ENCODE measurements at places on chromosomes 2 and 18.

DNA sequence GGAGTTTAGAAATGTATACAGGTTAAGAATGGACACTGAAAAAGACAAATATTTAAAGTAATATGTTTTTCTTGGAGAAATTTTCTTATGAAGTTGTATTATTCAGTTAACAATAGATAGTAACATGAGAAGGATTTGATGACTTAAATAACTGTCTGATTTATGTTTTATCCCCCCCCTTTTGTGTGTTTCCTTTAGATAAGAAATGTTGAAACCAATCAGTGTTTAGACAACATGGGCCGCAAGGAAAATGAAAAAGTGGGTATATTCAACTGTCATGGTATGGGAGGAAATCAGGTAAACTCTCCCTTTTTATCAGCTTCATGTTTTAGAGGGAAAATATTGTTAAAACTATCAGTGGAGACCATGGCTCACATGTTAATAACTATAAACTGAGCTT lies 289.7 kb upstream of the KCNJ3 start:
- DNase-seq, result no peak

GRCh38 chr2:149122516-149122915 lies 84.0 kb downstream of the LYPD6B start:
- peak; percentile 46 for DNase-seq

GRCh38 chr2:147364597-147364996 lies 480.2 kb upstream of the ACVR2A start:
- no peak for DNase-seq

DNA sequence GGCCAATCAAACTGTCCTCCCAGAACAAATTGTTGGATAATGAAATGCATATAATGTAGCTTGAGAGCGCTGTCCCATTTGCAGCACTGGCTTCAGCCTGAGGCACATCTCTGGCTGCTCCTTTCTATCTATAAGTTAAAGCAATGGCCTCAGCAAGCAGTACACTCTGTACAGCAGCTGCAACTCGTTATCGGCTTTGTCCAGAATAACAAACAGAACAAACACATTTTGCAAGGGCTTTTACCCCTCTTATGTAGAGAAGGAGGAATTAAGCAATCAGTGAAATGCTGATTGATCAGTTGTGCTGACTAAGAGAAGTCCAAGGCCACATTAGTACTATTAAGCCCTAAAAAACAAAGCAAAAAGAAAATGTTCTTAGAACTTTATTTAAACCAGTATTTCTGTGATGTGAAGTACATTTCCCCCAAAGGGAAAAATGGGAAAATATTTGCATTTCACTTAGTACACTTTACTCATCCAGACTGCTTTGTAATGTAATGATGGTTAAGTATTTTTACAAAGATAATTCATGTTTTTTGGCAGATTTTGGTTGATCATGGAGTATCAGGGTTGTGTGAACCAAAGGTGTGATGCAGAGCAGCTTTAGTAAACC lies 15.0 kb upstream of the CPS1 start:
- no peak for DNase-seq

DNA sequence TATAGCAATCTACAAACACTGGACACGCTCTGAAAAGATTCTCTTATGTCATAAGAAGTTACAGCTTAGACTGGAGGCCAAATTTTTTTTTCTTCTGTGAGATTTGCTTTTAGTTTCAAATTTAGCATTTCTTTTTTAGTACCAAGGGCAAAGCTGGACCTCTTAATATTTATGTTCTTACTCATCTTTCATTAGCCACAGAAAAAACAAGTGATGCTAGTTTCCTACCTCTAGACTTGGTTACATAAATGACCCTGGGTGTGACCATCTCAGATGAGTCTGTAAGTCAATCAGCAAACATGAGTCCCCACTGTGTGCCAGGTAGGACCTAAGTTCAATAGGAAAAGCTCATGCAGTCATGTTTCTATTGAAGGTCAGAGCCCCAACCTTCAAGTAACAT lies 94.4 kb downstream of the MEP1B start:
- DNase-seq, result no peak

- no peak for DNase-seq
Observed at GRCh38 chr2:150476286-150476685, 11.2 kb downstream of the RND3 start.

- peak; percentile 10 for DNase-seq
Observed at GRCh38 chr2:207692206-207693065, 19.0 kb upstream of the CCNYL1 start.

- no peak for DNase-seq
Observed at GRCh38 chr2:200447139-200447855, 62.6 kb downstream of the KCTD18 start.

DNA sequence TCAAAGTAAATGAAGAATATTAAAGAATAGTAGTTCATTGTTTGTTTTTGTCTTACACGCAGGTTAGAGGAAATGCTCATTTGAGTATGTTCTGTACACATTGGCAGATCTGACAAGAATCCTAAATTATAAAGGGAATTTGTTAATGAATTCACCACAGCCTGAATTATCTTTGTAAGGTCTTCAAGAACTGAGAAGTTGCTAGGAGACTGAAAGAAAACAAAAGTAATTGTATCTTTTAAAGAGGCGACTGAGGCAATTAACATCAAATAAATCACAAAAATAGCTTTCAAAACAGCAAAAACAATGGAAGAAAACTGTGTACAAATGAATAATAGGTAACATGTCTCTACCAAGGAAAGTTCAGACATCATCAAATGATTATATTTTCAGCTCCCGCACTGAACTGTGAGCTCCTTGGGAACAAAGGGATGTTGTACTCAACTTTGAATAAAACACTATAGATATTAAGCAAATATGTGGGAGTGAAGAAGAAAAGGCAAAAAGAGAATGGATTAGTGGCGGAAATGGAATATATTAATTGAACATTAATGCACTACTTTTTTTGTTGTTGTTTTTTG lies 51.7 kb upstream of the ATIC start:
- no peak for DNase-seq

DNA sequence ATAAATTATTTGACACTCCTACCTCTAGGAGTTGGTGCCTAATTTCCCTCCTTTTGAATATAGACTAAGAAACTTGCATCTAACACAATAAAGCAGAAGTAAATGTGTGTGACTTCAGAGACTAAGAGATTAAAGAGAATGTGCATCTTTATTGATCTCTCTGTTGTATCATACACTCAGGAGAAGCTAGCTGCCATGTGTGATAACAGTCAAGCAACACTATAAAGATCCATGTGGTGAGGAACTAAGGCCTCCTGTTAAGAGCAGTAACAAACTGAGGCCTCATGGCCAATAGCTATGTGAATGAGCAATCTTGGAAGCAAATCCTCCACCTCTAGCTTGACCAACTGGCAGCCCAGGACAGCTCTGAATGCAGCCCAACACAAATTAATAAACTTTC lies 3.4 kb downstream of the FANCL start:
- no peak for DNase-seq

GRCh38 chr18:293536-293935 lies 25.7 kb upstream of the THOC1 start:
- peak; percentile 32 for DNase-seq
